ENCODE measurements at places on chromosomes 12 and 14.

- DNase-seq = no peak
These were observed 141.9 kb downstream of the DPF3 start for GRCh38 chr14:72752034-72752412.

- DNase-seq = no peak
These were observed 18.6 kb downstream of the MYRFL start for GRCh38 chr12:69843608-69844007.

DNA sequence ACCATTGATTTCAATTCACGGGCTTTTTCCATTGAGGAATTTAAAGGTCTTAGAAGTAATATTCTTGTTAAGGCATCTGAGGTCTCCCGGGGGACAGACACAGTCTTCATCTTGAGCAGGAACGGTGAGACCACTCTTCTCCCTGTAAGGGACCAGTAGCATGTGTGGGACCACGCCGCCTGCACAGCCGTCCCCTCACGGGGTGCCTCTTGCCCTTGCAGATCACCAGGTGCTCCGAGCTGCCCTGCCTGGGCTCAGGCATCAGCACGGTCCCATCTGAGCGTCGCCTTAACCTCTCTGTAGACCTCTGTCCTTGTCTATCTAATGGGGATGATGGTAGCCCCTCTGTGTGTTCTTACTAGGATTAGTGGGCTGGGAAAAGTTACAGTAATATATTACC, 74.1 kb downstream of the PPP2R5C start:
- DNase-seq = no peak

- no peak for DNase-seq
These were observed 1224.1 kb upstream of the SEL1L start for GRCh38 chr14:82757776-82758175.

DNA sequence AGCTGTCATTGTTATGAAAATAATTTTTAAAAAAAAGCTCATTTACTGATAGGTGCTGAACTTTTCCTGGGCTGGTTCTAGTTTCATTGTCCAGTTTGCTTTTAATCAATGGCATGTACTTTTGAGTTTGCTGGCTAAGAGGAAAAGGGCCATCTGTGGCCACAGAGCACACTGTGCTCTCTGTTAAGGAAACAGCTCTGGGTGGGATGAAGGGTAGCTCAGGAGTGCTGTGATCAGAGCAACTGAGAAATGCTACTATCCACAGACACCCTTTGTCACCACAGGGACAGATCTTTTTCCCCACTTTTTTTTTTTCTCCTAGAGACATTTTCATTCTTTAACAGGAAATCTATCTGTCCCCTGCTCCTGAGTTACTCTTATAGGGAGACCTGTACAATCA, 387.1 kb upstream of the PRICKLE1 start:
- no peak for DNase-seq

GRCh38 chr12:47144769-47145168, 65.0 kb upstream of the AMIGO2 start:
- DNase-seq = no peak

DNA sequence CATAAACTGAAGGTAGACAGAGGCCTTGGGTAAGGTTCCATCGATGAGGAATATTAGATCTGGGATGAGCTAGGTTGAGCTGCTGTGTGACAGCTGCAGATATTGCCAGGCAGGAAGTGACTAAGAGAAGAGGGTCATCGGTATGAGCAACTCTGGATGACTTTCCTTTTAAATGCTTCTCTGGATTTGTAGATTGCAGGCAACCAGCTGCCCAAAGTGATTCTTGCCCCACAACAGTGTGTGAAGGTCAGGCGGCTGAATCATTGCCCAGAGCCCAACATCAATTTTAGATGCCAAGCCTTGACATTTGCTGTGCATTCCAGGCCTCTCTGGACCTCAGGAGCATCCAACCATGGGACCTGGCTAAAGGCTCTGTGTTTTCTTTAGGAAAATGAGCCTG, 255.9 kb downstream of the DPF3 start:
- DNase-seq = no peak

DNA sequence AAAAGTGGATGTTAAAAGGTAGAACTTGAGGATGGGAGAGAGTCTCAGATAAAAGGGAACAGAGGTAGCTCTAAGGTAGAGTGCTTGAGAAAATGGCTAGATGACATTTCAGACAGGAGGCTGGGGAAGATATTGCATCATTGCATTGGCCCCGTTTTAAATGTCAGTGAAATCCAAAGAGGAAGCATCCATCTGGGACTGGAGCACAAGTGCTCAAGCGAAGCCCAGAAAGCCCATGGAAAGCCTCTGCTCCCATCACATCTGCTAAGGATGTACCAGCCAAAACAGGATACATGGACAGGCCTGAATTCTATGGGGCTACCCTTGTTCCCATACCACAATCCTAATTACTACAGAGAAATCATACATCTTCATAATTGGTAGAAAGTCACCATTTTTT, 581.5 kb upstream of the TMEM132C start:
- no peak for DNase-seq

GRCh38 chr14:86788224-86788623, 1204.8 kb downstream of the GALC start:
- DNase-seq = no peak

DNA sequence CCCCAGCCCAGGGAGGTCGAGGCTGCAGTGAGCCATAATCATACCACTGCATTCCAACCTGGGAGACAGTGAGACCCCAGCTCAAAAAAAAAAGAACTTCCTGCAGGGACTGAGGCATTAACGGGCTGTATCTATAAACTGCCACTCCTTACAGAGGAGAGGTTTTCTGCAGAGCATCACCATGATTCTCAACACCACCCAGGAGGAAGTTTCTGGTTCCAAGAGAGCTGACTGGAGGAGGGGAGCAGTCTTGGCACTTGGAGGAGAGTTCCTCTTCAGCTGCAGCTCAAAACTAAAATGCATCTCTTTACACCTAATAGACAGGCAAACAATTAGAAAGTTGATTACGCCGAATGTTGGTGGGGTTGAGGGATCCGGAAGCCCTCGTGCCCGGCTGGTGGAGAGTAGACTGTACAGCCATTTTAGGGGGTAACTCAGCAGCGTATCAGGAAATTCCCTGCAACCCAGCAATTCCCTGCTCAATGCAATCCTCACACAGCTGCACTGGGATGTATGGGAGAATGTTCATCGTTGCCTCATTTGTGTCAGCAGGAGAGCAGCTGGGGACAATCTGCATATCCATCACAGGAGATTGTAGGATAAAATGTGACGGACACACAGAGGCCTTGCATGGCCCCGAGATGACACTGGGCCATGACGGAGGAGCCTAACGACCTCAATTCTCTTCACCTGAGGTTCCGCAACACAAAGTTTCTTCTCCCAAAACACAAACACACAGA, 36.6 kb downstream of the ACTN1 start:
- no peak for DNase-seq

- DNase-seq = no peak
These were observed 252.3 kb downstream of the KTN1 start for GRCh38 chr14:55832122-55832911.

DNA sequence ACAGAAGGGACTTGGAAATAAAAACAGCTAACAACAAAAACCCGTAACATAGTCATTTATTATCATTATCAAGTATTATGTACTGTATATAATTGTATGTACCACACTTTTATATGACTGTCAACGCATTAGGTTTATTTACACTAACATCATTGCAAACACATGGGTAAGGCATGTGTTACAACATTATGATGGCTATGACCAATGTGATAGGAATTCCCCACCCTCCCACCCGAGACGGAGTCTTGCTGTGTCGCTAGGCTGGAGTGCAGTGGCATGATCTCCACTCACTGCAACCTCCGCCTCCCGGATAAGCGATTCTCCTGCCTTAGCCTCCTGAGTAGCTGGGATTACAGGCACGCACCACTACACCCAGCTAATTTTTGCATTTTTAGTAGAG, 82.6 kb downstream of the ERC1 start:
- DNase-seq = no peak

DNA sequence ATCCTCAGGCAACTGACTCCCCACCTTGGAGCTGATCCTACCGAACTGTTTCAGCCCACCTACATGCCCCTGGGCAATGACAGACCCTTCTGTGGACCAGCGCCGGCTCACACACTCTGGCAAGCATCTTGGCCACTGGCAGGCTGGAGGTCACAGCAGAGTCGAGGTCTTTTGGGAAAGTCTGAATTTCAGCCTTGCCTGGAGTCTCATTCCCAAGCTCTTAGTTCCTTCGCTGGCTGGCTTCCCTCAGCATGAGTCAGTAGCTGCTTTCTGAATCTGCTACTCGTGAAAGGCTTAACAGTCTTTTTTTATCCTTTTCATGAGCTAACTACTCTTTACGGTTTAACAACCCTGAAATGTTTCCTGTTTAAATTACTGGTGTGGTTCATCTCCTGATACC, 44.5 kb downstream of the ASCL4 start:
- no peak for DNase-seq

- DNase-seq = peak; percentile 35
These were observed 24.9 kb downstream of the FBXO21 start for GRCh38 chr12:117165342-117165741.

DNA sequence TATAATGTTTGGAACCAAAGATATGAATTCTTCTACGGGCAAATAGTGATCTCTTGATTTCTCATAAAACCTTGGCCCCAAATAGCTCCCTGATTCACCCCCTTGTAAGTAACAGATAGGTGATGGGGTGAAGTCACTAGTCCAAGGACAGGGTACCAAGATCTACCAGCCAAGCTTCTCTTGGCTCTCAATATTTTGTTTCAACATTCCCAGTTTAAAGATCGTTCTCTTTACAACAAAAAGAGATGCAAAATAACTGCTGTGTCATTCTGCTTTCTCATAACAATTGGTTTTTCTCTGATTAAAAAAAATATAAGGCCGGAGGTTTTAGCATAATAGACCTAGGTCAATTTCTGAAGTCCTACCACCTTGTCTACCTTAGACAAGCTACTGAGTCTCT, 11.8 kb downstream of the PAH start:
- DNase-seq = no peak

GRCh38 chr12:80484746-80485145, 40.7 kb downstream of the PTPRQ start:
- no peak for DNase-seq

DNA sequence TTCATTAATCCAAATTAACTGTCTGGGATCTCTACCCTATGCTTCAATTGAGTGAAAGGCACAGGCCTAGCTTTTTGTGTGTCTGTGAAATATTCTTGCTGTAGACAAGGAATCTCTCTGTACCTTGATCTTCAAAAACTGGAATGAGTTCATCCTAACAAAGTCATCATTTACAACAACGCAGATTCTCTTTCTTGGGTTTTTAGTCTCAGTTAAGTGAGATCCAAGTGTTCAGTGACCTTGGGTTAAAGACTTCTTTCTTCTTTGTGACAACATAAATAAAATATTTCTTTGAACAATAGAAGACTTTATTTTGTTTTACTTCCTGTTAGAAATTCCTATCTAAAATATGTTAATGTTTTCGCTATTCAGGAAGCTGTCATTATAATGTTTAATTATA, 192.2 kb upstream of the LMNTD1 start:
- DNase-seq = no peak

DNA sequence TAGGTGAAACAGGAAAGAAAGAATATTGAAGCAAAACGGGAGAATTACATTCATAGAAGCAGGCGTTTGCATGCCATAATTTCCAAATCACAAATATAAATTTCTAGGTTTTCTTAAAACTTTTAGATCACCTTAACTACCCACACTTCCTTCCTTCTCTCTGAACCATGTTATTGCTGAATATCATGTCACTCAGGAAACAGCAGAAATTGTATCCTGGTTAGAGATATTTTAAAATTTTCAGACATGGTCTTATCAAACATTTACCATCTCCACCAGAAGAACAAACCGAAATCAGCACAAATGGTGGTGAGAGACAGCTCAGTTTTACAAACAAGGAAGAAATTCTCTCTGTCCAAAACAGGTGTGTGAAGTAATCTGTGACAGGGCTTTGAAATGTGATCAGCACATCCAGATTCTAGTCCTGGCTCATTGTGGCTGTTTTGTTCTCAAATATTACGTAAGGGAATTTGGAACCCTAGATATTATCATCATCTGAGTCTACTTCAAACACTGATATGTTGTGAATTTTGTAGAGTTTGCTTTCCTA, 16.3 kb downstream of the TESPA1 start:
- DNase-seq = no peak

DNA sequence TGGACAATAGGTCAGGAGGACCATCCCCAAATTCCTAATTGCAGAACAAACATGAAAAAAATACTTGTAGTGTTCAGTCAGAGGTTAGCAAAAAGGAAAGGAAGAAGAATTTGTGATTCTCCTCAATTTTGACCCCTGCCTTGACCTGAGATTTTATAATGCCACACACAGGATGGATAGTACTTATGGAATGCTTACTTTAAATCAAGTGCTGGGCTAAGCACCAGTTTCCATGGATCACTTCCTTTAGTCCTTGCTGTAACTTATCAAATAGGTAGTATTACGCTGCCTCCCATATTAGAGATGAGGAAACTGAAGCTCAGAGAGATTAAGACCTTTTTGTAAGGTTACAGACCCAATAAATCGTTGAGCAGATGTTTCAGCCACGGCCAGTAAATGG, 81.2 kb upstream of the OVCH1 start:
- DNase-seq = no peak

DNA sequence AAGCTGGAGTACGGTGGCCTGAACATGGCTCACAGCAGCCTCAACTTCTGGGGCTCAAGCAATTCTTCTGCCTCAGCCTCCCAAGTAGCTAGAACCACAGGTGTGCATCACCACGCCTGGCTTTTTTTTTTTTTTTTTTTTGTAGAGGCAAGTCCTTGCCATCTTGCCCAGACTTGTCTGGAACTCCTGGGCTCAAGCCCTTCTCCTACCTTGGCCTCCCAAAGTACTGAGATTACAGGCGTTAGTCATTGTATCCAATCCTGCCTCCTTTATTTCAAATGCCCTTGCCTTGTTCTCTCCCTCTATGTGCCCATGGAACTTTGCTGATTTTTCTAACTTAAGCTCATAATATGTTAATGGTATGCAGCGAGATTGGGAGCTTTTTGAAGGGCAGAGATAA, 49.2 kb upstream of the PRICKLE1 start:
- no peak for DNase-seq

- no peak for DNase-seq
These were observed 154.3 kb upstream of the CRY1 start for GRCh38 chr12:107247650-107248049.

DNA sequence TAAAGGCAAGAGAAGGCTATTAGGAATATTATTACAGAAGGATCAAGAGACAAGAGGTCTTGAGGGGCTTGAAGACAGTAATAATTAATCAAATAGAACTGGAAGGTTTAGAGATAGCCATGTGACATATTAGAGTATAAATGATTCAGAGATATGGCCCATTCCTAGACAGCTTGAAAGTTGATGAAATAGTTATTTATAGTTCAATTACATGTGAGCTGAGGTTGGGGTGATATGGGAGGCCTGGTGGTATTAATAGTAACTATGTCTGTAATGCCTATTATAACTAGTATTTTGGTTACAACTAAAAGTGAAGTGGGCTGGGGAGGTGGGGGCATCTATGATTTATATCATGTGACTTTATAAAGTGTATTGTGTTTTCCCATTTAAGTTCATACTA, 14.1 kb upstream of the MIS18BP1 start:
- DNase-seq = no peak

DNA sequence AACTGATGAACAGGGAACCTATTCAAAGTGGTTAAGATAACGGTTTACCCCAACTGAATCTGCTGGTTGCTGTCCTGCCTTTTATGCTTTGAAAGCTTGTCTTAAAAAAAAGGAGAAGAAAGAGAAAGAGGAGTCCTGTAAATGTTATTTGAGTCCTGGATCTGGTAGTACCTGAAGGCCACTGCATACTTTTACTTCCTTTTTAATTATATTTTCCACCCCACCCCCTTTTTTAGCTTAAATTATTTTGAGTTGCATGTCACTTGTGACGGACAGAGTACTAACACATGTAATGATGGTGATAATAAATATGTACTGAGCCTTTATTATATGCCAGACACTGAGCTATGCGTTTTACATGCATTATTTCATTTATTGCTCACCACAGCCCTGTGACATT, 2.5 kb upstream of the AMIGO2 start:
- DNase-seq = no peak
